ENCODE measurements at places on chromosomes 12 and 14.

DNA sequence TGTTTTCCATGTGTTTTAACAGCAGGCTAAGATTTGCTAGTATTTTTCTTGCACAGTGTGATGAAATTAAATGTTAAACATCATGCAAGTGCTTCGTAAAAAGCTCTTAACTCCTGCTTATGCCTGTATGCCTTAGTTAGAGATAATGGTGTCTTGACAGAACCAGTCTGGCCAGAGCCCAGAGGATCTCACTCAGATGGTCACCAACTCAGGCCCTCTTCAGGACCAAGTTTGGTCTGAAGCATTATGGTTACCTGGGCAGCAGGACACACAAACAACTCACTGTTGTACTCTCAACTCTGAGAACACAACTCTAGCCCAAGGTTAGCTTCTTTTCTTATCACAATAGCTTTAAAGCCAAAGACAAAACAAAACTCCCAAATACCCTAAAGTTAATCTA lies 115.4 kb downstream of the KIF21A start:
- ATAC-seq, result no peak

GRCh38 chr12:60394665-60395064 lies 798.8 kb downstream of the SLC16A7 start:
- no peak for ATAC-seq

- peak; percentile 72 for ATAC-seq
Observed at GRCh38 chr14:39974036-39974435, 541.8 kb upstream of the FBXO33 start.

DNA sequence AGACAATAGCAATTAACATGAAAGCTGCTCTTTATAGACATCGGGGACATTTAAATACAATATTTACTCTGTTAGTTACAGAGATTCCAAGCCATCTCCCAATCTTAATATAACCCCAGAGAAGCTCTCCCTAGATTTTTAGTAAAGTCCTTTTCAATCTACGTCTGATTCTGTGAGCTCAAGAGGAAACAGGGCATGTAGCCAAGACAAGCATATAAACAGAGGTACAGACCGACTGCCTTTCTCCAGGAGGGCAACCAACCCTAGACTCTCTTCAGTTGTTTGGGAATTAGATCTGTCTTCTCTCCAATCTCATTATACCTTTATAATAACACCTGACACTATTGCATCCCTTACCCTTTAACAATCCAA lies 57.4 kb downstream of the TMTC1 start:
- no peak for ATAC-seq

- peak; percentile 14 for ATAC-seq
Observed at GRCh38 chr12:131076296-131076695, 122.6 kb downstream of the ADGRD1 start.

DNA sequence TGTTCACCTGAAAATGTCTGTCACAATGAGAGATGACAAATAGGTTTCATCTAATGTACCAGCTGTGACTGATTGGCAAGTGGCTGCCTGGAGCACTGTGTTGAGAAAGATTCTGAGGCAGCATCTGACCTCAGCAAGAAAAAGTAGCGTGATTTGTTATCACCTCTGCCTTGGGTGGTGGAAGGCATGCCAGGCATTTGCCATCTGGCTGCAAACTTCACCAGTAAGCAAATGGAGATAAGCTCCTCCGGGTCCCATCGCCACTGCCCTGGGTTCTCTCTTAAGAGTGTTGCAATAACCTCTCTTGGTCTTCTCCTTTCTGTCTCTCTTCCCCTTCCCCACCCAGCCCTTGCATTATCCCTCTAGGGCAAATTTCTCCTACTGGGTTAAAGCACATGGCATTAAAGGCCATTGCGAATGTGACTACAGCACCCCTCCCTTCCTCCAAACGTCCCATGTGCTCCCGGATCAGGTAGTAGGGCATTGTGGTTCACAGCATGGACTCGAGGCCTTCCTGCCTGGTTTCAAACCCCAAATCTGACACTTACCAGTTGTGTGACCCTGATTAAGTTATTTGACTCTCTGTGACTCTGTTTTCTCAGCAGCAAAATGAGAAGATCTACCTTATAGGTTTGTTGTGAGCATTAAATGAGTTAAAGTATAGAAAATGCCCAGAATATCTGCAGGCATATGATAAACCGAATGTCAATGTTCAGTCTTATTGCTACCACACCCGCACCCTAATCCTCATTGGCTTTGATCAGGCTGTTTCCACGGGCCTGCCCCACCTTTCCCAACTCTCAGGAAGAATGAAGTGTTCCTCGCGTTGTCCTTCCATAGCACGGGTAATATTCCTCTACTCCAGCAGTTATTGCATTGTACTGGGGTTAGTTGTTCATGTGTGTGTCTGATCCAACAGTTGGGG lies 8.2 kb upstream of the LGALS3 start:
- no peak for ATAC-seq

- ATAC-seq, result no peak
Observed at GRCh38 chr12:25950329-25951115, 8.0 kb upstream of the RASSF8 start.

DNA sequence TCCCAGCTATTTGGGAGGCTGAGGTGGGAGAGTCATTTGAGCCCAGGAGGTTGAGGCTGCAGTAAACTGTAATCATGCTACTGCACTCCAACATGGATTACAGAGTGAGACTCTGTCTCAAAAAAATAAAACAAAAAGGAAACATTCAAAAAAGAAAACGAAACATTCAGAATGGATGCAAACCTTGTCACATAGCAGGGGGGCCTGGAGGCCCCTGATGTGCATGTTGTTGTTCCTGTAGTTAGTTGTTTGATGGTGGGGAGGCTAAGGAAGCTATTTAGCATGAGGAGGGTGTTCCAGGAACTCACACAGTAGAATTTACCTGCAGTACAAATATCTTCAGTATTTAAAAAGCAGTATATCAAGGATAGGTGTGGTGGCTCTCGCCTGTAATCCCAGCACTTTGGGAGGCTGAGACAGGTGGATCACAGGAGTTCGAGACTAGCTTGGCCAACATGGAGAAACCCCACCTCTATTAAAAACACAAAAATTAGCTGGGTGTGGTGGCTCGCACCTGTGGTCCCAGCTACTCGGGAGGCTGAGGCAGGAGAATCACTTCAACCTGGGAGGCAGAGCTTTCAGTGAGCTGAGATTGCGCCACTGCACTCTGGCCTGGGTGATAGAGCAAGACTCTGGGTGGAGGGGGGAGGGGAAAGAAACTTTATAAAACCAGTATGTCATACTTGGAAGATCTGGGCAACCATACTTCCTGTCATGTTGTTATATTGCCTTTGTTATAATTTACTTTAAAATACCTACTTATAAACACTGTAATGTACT lies 17.6 kb upstream of the AEBP2 start:
- no peak for ATAC-seq

DNA sequence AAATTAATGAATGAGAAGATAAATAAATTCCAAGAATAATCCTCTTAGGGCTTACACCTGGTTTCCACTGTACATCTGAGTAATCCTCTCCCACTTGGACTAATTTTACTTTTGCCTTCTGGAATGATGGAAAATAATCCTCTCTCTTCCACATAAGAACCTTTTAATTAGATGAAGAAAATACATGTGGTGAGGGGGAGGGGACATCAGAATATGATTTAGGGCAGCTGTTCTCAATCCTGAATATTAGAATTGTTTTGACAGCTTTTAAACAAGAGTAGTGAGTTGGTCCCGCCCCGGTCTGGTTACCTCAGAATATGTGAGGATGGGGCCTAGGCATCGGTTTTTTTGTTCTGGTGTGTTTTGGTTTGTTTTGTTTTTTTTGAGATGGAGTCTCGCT lies 51.5 kb downstream of the HECTD4 start:
- no peak for ATAC-seq

DNA sequence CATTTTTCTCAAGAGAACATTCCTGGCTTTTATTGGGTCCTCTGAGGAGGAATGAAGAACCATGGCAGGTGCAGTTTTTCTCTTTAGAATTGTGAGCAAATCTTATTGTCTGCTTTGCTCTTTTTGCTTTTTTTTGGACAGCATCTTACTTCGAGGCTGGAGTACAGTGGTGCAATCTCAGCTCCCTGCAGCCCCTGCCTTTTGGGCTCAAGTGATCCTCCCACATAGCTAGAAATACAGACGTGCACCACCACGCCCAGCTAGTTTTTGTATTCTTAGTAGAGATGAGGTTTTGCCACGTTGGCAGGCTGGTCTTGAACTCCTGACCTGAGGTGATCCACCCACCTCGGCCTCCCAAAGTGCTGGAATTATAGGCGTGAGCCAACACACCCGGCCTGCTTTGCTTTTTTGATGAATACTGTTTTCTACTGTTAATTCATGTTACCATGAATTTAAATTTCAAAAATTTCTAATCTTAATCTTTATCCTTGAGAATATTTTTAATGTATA lies 71.5 kb downstream of the POLR3B start:
- ATAC-seq, result no peak

DNA sequence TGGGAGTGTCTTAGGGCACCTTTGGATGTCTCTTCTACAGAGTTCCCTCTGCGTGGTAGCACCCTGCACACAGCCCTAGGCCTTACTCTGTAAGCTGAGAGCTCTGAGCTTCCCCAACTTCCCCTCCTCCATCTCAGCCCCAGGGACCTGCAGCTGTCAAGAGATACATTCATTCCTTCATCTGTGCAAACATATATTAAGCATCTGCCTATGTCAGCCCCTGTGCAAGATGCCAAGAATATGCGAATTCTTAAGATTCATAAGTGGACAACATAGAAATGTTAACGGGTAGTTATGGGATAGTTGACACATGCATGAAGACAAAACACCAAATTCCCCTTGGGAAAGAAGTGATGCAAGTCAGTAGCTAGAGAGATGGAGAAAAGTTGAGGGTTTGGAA lies 190.8 kb downstream of the SLC41A2 start:
- no peak for ATAC-seq

GRCh38 chr14:100304825-100305323 lies 1.4 kb downstream of the SLC25A29 start:
- ATAC-seq, result no peak

GRCh38 chr14:68542346-68542745 lies 250.5 kb downstream of the ZFP36L1 start:
- no peak for ATAC-seq

DNA sequence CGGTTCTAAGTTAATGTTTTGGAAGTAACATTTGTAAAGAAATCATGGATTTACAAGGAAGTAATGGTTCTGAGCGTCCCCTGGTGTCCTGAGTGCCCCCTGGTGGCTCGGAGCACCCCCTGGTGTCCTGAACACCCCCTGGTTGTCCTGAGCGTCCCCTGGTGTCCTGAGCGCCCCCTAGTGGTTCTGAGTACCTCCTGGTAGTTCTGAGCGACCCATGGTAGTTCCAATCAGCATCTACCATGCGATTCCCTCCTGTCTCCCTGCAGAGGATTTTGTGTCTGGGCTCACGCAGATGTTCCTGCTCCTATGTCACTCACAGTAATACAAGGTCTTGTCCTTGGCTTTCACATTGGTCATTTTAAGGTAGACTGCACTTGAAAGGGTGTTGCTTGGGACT lies 1352.9 kb downstream of the TMEM121 start:
- ATAC-seq, result peak; percentile 69

- no peak for ATAC-seq
Observed at GRCh38 chr12:110042264-110042663, 6.1 kb downstream of the C12orf76 start.

- ATAC-seq, result no peak
Observed at GRCh38 chr14:51862176-51862796, 1.9 kb downstream of the GNG2 start.

DNA sequence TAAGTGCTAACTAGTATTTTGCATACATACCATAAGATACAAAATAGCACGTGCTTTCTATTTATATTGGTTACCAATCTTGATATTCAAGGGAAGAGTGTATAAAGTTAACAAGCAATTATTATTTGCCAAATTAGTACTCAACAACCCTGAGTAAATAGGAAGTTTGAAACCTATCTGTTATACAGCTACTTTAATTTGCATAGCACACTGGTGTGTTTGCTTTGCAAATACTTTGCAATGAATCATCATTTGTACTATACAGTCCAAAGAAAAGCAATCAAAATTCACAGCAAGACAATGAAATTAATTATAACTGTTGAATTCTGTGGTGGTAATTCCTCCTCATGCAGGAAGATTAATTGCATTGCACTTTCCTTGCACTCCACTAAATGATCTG lies 469.1 kb downstream of the PRKD1 start:
- no peak for ATAC-seq

DNA sequence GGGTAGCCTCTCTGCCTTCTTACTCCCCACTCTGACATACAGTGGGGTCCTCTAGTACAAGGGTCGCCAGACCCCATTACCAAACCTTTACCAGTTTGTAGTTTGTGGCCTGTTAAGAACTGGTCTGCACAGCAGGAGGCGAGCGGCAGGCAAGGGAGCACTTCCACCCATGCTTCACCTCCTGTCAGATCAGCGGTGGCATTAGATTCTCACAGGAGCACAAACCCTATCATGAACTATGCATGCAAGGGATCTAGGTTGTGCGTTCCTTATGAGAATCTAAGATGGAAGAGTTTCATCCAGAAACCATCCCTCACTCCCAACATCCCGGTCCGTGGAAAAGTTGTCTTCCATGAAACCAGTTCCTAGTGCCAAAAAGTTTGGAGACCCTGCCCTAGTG lies 146.5 kb downstream of the HMGA2 start:
- ATAC-seq, result no peak
